Suprapubic skin (tissue), 4 donors: ENCODE measurements at places on chromosomes 12 and 14. TPM values are rescaled to one million over a fixed set of nuclear protein-coding genes. Genes with fewer than 3 reads are reported as not detected.

NID2 gene
- total RNA-seq: 1.0 TPM

DNA sequence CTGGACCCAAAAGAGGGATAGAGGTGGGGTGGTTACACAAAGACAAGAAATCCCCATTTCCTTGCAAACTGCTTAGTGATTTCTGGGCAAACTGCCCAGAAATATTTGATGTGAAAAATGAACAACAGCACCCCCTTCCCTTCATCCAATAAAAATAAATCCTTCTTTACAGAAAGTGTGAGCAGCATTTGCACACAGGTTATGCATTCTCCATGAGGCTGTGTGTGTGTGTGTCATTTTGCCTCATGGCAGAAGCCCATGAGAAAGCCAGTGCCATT lies 17.2 kb upstream of the NRXN3 start:
- H3K4me3 ChIP-seq: no peak overlapping the region
- no peaks in the 10 kb centered on the region for H3K4me1 ChIP-seq
- no peak for DNase-seq
- no peaks in the 10 kb centered on the region for H3K36me3 ChIP-seq

GRCh38 chr14:78363008-78363407 lies 192.8 kb downstream of the NRXN3 start:
- no peak overlapping the region for H3K27ac ChIP-seq
- no peaks in the 10 kb centered on the region for H3K36me3 ChIP-seq
- no peak for DNase-seq
- H3K4me1 ChIP-seq: no peaks in the 10 kb centered on the region

DNA sequence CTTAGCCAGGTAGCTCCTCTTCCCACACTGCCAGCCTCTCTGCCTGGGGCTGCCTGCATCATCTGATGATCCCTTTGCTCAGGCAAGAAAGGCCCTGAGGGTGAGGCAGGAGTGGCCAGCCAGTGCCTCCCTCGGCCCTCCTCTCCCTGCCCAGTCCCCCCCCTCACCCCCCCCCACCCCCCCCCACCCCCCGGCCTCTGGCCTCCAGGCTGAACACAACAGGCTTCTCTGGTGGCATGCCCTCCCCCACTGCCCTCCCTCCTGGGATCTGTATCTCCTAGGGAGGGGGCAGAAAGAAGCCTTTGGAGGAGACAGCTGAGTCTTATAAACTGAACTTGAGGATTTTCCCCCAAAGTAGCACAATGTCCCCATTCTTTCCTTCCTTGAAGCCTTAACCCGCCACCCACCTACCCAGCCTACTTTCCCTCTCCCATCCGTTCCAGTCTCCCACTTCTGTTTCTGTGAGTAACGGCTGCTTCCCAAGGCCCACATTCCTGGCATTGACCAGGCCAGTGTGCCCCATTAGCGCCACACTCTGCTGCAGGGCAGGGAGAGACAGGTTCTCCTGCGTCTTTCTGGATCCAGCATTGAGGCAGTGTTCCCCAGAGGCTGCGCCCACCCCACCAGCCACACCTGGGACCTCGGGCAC lies 82.1 kb downstream of the B4GALNT3 start:
- peaks cover 56% of the 10 kb centered on the region for H3K4me1 ChIP-seq
- H3K27ac ChIP-seq: peak overlapping the region; percentile 52
- H3K4me3 ChIP-seq: no peak overlapping the region
- H3K36me3 ChIP-seq: no peaks in the 10 kb centered on the region

DNA sequence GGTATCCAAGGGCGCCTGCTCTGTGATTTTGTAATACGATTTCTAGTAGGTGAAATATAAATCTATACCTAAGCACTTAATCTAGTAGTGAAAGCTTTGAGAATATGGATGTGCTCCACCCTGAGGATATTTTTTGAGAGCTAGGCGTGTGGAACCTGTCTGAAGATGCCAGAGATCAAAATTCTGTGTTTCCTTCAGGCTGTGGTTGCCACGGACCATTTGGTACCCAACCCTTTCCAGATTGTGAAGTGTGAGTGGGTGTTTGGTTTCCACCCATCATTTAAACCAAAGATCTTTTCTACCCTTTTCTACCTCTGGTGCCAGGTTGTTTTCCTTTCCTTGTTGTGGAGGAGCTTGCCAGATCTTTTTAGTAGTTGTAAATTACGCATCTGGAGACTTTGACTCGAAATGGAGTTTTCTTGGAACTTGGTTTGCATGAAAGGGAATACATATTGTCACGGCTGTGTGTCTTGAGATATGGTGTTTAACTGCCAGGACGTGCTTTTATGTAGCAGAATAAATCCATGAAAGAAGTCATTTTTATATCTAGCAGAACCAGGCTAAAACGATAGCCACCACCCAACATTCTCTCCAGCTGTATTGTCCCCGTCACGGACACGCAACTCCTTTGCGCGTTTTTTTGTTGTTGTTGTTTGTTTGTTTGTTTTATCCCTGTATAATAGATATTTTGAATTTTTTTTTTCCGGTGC lies 2.2 kb downstream of the LRFN5 start:
- peaks cover 44% of the 10 kb centered on the region for H3K4me1 ChIP-seq
- peak overlapping the region; percentile 75 for H3K4me3 ChIP-seq
- H3K27ac ChIP-seq: no peak overlapping the region
- no peak for DNase-seq

GRCh38 chr12:113145720-113146551 lies 3.6 kb upstream of the CFAP73 start:
- no peak overlapping the region for H3K27ac ChIP-seq
- peaks cover 4% of the 10 kb centered on the region for H3K27me3 ChIP-seq
- no peak overlapping the region for H3K4me3 ChIP-seq
- DNase-seq: no peak

GRCh38 chr14:100450049-100450448 lies 126.9 kb downstream of the SLC25A47 start:
- no peaks in the 10 kb centered on the region for H3K4me1 ChIP-seq
- no peaks in the 10 kb centered on the region for H3K36me3 ChIP-seq
- H3K27me3 ChIP-seq: no peaks in the 10 kb centered on the region
- no peak overlapping the region for H3K4me3 ChIP-seq
- no peak for DNase-seq

PKP2 gene
- total RNA-seq: 5.4 TPM

DNA sequence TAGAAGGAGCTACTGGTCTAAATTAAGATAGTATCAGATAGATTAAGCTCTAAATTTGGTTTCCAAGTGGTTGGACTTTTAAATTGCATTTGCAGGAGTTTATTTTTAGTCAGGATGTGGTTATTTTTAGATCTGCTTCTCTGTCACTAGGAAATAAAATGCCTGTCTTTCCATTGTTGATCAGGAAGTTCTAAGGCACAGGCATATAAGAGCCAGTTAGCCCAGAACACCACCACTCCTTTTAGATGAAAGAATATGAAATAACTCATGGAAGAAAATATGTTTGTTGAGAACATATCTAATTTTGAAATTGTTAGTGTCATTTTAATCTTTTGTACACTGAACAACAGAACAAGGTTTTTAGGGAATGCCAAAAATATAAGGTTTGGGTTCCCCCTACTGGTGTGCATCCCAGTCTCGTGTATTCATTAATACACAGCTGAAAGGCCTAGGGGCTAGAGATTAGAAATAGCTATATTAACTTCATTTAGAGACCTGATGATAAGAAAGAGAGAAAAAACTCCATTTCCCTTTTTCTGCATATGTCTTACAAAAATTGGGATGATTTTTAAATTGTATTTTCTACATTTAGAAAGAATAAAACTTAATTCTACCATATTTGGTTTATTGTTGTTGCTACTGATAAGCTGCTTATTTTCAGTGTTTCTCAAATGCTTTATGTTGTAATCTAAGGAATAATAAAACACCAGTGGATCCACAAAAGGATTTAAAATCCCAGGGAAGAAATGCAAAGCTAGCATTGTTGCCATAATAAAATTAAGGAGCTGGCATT lies 67.2 kb downstream of the RIC8B start:
- H3K36me3 ChIP-seq: no peaks in the 10 kb centered on the region
- H3K27ac ChIP-seq: no peak overlapping the region
- peaks cover 12% of the 10 kb centered on the region for H3K4me1 ChIP-seq
- H3K4me3 ChIP-seq: no peak overlapping the region
- no peaks in the 10 kb centered on the region for H3K27me3 ChIP-seq
- no peak for DNase-seq

- H3K27me3 ChIP-seq: no peaks in the 10 kb centered on the region
- no peak for DNase-seq
- peaks cover 2% of the 10 kb centered on the region for H3K4me1 ChIP-seq
- H3K4me3 ChIP-seq: no peak overlapping the region
These were observed 65.0 kb downstream of the SETD3 start for GRCh38 chr14:99415496-99416281.

GRCh38 chr12:47903927-47904712 lies 674 bp downstream of the VDR start:
- peaks cover 56% of the 10 kb centered on the region for H3K4me1 ChIP-seq
- H3K27ac ChIP-seq: peak overlapping the region; percentile 88
- no peaks in the 10 kb centered on the region for H3K27me3 ChIP-seq
- H3K4me3 ChIP-seq: peak overlapping the region; percentile 67
- H3K36me3 ChIP-seq: no peaks in the 10 kb centered on the region

DNA sequence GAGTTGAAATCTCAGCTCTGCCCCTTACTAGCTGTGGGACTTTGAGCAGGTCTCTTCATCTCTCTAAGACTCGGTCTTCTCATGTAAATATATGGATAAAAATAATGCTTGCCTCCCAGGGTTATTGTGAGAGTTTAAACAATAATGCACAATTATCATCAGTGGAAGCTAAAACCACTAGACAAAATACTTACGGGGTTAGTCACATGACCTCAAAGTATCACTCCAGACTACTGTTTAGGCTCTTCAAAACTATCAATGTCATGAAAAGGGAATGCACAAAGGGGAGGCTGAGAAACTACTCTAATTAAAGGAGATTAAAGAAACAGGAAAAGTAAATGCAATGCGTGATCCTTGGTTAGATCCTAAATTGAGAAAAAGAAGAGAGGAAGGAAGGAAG lies 24.5 kb upstream of the TSPAN11 start:
- peaks cover 5% of the 10 kb centered on the region for H3K4me1 ChIP-seq
- no peaks in the 10 kb centered on the region for H3K27me3 ChIP-seq
- no peak overlapping the region for H3K27ac ChIP-seq
- no peak overlapping the region for H3K4me3 ChIP-seq
- no peaks in the 10 kb centered on the region for H3K36me3 ChIP-seq

- H3K36me3 ChIP-seq: peaks cover 50% of the 10 kb centered on the region
- no peaks in the 10 kb centered on the region for H3K27me3 ChIP-seq
- H3K27ac ChIP-seq: no peak overlapping the region
- H3K4me1 ChIP-seq: peaks cover 16% of the 10 kb centered on the region
- peak overlapping the region; percentile 94 for H3K4me3 ChIP-seq
These were observed 1.5 kb downstream of the PNN start for GRCh38 chr14:39176263-39177167.

DNA sequence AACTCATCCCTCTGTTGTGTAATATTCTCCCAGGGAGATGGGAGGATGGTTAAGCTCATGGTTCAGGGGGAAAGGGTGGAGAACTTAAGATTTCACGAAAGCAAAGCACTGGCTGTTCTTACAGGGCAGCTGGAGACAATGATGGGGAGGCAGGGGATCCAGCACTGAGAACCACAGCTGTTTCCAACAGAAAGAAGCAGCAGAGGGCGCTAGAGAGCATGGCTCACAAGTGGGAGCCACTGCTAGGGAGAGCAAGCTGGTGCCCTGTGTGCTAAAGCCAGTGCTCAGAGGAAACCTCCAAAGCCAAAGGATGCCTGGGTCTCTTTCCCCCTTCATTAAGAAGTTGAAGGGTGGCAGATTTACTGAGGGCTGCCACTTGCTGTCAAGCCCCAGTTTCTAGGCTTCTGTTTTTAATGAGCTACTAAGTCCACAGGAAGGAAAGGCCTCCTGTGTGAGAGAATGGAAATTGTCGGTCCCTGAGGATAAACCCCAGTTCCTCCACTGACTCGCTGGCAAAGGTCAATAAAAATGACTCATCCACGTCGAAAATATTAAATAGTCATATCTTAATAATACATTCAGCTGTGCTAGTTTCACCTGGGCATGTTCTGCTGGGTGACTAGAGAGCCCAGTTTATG lies 199.7 kb downstream of the ANO2 start:
- no peaks in the 10 kb centered on the region for H3K36me3 ChIP-seq
- H3K4me1 ChIP-seq: no peaks in the 10 kb centered on the region
- no peak overlapping the region for H3K27ac ChIP-seq
- no peak for DNase-seq
- H3K27me3 ChIP-seq: no peaks in the 10 kb centered on the region

- peak; percentile 97 for DNase-seq
- no peaks in the 10 kb centered on the region for H3K36me3 ChIP-seq
- no peaks in the 10 kb centered on the region for H3K27me3 ChIP-seq
- peak overlapping the region; percentile 97 for H3K27ac ChIP-seq
- H3K4me3 ChIP-seq: peak overlapping the region; percentile 86
- peaks cover 38% of the 10 kb centered on the region for H3K4me1 ChIP-seq
These were observed 32.5 kb downstream of the WBP11 start for GRCh38 chr12:14770496-14771461.

- no peaks in the 10 kb centered on the region for H3K4me1 ChIP-seq
- H3K4me3 ChIP-seq: no peak overlapping the region
- H3K27ac ChIP-seq: no peak overlapping the region
- peaks cover 3% of the 10 kb centered on the region for H3K27me3 ChIP-seq
- no peak for DNase-seq
These were observed 56.2 kb downstream of the NTF3 start for GRCh38 chr12:5487948-5488625.

SLC5A8 gene
- total RNA-seq: 1.3 TPM

DNA sequence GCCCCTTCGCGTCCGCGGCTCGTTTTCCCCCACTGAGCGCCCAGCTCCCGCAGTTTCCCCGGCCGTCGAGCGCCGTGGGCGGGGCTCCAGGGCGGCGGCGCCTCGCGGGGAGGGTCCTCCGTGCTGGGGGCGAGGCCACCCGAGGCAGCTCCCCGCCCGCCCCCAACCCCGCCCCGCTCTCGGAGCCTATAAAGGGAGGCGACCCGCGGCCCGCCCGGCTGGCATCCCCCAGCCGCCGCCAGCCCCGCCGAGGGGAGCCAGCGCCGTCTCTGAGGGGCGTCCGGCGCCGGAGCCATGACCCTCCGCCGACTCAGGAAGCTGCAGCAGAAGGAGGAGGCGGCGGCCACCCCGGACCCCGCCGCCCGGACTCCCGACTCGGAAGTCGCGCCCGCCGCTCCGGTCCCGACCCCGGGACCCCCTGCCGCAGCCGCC lies at the start of gene TAMALIN:
Gene TAMALIN, plus strand, starts transcription at position 221 of the 432 bp plus-strand sequence. Its CDS starts 74 bp downstream, at position 295.
- peak within 1 kb of the TSS; percentile 90 for H3K27ac ChIP-seq
- peaks cover 2% of the 10 kb centered on the region for H3K36me3 ChIP-seq
- peaks cover 58% of the 10 kb centered on the region for H3K4me1 ChIP-seq
- no peaks in the 10 kb centered on the region for H3K27me3 ChIP-seq

- H3K4me3 ChIP-seq: no peak overlapping the region
- H3K27ac ChIP-seq: no peak overlapping the region
- no peaks in the 10 kb centered on the region for H3K4me1 ChIP-seq
These were observed 224.1 kb downstream of the ALX1 start for GRCh38 chr12:85504164-85504563.

SPRYD4 gene
- total RNA-seq: 2.9 TPM
